Epithelial cell of prostate (primary cell): ENCODE measurements at places on chromosomes 16 and 17.

- no peak for DNase-seq
Observed at GRCh38 chr16:63289834-63290460, 1253.7 kb upstream of the CDH8 start.

DNA sequence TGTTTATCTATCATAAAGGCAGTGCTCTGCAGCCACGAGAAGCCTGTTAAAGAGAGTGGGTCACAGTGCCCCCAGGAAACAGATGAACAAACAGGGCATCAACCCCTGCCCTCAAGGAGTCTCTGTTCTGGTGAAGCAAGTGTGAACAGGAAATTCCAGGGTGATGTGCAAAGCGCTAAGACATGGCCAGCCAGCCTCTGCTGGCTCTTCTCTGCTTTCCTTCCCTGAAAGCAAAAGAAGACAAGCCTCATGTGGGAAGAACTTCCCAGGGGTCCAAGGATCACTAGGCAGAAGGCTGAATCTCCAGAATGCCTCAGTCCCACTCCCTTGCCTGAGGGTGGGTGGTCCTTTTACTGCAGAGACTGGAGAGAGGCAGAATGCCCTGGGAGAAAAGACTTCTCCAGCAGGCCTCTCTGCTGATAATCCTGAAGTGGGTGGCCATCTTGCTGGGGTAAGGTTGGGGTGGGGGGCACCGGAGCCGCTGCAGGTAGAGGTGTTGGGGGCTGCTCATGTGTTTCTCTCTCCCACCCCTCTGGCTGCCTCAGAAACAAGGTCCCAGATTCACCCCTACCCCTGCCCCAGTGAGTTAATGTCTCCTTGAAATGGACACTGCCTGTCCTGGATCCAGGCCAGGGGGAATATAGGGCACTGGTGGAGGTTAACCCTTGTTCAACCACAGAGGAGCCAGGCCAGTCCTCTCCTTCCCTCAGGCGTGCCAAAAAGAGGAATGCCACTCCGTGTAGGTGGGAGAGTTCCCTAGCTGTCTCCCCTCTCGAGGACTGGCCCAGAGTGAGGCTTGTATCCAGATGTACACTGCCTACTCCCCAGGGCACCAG, 2.4 kb downstream of the ANKRD13B start:
- DNase-seq, result no peak

DNA sequence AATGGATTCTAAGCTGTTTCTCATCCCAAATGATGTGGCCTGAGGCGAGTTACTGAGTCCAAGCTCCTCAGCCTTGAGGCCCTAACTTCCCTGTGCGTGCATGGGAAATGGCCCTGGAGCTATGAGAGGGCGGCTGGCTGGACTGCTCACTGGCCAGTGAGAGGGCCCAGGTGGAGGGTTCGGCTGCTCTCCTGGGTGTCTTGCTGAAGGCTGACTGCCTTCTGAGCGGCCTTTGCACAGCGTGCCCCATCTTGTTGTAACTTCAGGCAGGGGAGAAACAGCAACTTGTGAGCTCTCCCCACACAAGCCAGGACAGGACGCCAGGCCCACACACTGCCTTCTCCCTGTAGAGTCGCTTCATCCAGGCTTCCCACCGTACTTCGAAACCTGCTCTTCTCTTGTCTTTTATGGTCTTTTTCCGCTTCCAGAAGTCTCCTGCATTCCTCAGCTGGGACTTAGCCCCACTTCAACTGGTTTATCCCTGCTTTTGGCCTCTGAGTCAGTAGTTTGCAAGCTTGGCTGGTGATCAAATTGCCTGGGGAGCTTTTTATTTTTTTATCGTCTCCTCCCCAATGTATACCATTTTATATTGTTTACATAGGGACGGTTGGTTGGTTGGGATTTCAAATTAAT, 13.3 kb downstream of the CDH3 start:
- peak; percentile 98 for DNase-seq

GRCh38 chr17:72021417-72022041, 99.3 kb upstream of the SOX9 start:
- DNase-seq, result no peak

DNA sequence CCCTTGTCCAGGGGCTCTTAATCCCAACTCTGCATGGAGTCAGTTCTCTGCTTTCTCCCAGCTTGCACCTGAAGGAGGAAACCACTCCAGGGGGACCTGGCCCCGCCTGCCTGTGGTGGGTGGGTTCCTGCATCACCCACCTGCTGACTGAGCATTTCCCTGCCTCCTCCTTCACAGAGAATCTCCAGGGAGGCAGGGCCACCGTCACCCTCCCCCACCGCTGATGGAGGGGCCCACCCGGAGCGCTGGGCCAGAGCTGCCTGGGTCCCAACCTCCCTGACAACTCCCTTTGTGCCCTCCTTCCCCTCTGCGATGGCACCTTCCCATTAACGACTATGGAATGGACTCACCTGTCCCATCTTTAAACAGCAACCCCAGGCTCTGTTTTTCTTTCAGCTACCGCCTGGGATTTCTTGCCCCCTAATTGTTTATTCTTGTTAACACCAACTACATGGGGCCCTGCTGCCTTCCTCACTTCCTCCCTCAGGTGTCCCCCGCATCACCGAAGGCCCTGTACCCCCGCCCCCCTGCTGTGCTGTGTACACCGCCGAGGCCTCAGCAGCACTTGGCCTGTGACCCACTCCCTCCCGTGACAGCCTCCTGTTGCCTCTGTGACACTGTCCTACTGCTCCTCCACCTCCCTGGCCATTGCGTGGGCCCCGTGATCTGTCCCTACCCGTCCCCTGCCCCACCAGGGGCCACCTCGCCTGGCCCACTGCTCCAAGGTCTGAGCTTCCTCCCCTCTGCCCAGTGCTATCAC, 842 bp upstream of the TEDC2 start:
- no peak for DNase-seq

- no peak for DNase-seq
Observed at GRCh38 chr16:51941412-51941811, 605.5 kb downstream of the TOX3 start.

GRCh38 chr16:676913-677312, 1.4 kb downstream of the RHBDL1 start:
- peak; percentile 91 for DNase-seq

DNA sequence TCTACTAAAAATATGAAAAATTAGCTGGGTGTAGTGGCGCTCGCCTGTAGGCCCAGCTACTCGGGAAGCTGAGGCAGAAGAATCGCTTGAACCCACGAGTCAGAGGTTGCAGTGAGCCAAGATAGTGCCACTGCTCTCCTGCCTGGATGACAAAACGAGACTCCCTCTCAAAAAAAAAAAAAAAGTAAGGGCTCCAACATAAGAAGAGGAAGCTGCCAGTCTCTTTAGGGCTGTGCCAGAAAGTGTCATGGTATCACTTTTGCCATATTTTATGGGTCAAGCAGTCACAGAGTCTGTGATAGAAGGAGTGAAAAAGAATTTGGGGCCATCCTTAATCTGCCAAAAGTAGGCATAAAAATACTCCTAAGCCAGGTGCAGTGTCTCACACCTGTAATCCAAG, 1.4 kb upstream of the PIPOX start:
- no peak for DNase-seq
